ENCODE measurements at places on chromosomes 3 and 15.
A peak's percentile ranks its signal among the peaks of the same experiment; 100 is the strongest.

GRCh38 chr3:102189541-102189940 lies 245.3 kb upstream of the ZPLD1 start:
- DNase-seq: no peak

- DNase-seq: peak; percentile 13
Measured at GRCh38 chr3:108342837-108343486, 46.6 kb downstream of the HHLA2 start.

DNA sequence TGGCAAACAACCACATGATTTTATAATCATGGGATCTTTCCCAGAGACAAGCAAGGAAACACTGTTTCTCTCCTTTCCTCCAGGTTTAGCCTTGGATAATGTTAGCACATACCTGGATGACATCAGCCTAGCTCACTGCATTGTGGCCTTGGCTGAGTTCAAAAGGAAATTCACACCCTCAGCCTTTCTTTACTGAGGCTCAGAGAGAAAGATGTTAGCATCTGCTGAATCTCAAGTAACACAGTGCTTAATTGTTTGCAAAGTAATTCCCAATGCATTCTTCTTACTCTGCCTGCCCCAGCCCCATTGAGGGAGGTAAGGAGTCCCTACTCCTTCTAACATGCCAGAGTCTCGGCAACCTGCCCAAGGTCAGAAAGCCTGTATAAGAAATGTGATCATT lies 432.2 kb upstream of the LMCD1 start:
- DNase-seq: no peak

DNA sequence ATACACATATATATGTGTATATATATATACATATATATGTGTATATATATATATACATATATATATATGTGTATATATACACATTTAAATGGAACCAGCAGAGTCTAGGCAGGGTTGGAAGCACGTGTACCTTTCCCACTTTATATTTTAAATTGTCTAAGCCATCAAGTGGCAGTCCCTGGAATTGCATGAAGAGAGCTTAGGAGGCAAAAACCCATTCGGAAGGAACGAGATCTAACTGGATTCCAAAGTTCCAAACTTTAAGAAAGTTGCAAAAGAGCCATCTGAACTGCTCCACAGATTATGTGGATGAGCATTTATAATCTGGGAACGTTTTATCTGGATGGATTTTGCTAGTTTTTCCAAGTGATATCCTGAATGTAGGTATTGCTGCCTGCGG lies 186.5 kb downstream of the FOXP1 start:
- peak; percentile 44 for DNase-seq

DNA sequence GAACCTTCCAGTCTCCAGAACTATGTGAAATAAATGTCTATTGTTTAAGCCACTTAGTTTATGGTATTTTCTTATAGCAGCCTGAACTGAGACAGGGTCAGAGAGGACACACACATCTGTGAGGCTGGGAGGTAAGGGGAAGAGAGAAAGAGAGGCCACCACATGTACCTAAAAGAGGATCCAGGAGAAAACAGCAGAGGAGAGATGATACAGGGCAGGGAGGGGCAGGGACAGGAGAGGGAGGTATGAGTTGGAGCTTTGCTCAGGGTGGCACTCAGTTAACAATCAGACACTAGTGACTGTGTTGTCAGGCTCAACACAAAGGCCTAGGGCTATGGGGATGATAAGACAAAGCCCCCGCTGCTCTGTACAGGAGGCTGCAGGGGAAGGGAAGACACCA lies 17.6 kb downstream of the KIF9 start:
- DNase-seq: no peak

GRCh38 chr3:194137008-194137505 lies 1.1 kb downstream of the HES1 start:
- DNase-seq: peak; percentile 42

DNA sequence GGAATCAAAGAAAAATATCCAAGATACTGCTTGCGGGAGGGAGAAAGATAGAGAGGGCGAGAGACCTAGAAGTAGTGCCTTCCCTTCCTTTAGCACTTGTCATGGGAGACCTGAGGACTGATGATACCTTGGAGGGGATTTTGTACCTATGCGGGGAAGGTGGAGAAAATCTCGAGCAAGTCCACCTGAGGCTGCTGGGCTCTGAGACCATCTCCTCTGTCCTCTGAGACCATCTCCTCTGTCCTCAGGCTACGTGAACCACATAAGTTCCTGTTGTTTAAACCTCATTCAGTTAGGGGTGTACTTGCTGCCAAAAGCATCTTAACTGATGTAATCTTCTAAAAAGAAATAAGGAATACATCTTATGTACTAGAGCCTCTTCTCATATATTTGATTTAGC lies 164.9 kb downstream of the NR2F2 start:
- no peak for DNase-seq

- peak; percentile 31 for DNase-seq
Measured at GRCh38 chr15:86021281-86022264, 58.1 kb upstream of the AGBL1 start.

DNA sequence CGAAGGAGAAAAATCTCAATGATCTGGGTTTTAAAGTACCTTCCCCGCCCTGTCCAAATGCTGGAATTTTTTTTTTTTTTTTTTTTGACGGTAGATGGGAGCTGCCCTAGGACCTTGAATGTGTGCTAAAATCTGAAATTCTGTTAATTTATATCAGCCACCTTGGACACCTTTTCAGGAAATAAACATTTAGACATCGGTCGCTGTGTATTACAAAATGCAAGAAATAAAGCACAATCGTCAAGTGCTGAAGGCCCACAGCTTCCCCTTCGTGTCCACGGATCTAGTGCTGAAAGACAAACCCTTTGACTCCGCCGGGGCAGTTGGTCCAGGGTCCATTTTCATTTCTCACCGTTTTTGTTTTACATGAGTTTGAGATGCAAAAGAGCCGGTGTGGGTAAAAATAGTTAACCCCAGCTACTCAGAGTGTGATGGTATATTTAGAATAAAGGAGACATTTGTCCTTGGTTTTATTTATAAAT lies 90.2 kb upstream of the CHD2 start:
- DNase-seq: no peak

DNA sequence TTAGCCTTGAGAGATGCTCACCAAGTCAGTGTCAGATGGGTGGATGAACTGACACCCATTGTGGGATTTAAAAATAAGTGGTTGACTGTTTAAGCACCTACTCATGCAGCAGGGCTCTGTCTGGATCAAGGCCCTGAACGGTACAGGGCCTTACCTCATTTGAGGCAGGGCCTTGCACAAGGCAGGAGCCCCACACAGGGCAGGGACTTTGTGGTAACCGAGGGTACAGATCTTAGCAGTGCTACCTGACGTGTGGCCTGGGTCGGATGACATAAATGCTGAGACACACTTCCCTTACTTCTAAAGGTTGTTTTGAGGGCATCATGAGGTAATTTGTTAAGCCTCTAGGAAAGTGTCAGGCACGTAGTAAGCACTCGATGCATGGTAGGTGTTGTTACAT lies 59.5 kb upstream of the PLXNA1 start:
- DNase-seq: no peak

DNA sequence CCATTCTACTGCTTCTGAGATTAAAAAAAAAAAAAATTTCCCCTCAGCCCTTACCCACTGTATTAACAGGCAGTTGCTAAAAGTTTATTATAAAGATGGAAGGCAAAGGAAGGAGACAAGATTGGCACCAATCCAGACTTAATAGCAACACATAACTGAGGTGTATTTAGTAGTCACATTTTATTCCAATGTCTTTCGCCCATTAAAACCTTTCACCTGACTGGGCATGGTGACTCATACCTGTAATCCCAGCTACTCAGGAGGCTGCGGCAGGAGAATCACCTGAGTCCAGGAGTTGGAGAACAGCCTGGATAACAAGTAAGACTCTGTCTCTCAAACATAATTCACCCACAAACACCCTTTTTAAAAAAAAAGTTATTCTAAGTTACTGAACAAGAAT lies 4.4 kb downstream of the ACAP2 start:
- DNase-seq: no peak

GRCh38 chr15:45906230-45906629 lies 271.4 kb downstream of the SQOR start:
- DNase-seq: no peak

GRCh38 chr15:68344600-68344999 lies 67.1 kb downstream of the FEM1B start:
- DNase-seq: no peak

DNA sequence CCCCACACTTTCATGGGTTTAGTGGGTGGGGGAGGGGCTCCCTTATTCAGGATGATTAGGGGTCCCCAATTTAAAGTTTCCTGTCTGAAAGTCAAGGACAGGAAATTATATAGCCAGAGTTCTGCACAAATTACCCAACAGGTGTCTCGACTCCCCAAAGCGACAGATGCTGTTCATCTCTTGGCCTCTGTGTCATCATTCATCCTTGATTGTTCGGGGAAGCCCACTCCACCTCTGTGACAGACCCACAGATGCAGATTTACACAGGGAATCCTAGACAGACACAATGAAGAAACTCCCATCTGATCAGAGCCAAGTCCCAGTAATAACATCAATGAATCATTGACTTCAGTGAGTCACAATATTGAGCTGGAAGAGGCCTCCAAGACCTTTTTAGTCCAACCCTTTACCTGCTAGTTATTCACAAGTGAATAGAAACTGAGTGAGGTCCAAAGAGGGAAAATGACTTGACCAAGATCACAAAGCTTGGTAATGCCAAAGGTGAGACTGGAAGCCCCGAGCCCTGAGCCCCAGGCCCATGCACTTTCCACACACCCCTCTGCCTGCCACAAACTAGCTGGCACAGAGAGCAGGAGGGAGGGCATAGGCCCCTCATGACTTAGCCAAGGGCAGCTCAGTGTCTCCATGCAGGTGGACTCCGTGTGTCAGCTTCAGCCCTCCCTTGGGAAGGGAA lies 7.9 kb upstream of the SRP14 start:
- peak; percentile 66 for DNase-seq

- no peak for DNase-seq
Measured at GRCh38 chr3:100022506-100022905, 91.8 kb downstream of the FILIP1L start.

DNA sequence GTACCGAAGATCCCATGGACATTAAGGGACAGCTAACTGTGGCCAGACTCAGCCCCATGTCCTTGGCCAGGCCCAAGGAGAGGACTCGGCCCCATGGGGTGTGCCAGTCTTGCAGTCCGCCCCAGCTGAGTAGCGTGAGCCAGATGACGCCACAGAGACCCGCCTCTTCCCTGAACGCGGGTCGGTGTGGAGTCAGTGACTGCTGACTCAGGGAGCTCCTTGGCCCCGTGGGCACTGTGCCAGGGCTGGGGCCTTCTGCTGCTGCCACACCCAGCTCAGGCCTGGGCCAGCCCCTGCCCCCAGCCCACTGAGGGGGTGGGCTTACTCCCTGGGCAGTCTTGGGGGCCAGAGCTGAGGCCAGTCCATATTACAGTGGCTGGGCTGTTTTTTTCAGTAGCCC lies 52.8 kb downstream of the PLXNA1 start:
- peak; percentile 88 for DNase-seq

- no peak for DNase-seq
Measured at GRCh38 chr3:66479532-66479947, 21.3 kb downstream of the LRIG1 start.

GRCh38 chr3:57815036-57815435 lies 58.9 kb downstream of the SLMAP start:
- DNase-seq: no peak

DNA sequence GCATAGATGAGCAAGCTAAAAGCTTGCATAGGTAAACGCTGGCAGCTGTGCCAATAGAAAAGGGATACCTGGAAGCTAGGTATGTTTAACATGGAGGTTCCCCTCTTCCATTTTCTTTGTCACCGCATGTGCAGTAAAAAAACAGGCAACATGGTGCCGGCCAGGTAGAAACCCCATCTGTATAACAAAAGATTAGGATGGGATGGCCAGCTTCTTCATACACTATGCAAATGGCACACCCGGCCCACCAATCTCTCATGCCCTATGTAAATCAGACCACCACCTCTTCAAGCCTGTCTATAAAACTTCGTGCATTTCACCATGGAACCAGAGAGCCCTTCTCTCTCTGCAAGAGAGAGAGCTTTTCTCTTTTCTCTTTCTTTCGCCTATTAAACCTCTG lies 224.3 kb upstream of the P2RY1 start:
- no peak for DNase-seq

DNA sequence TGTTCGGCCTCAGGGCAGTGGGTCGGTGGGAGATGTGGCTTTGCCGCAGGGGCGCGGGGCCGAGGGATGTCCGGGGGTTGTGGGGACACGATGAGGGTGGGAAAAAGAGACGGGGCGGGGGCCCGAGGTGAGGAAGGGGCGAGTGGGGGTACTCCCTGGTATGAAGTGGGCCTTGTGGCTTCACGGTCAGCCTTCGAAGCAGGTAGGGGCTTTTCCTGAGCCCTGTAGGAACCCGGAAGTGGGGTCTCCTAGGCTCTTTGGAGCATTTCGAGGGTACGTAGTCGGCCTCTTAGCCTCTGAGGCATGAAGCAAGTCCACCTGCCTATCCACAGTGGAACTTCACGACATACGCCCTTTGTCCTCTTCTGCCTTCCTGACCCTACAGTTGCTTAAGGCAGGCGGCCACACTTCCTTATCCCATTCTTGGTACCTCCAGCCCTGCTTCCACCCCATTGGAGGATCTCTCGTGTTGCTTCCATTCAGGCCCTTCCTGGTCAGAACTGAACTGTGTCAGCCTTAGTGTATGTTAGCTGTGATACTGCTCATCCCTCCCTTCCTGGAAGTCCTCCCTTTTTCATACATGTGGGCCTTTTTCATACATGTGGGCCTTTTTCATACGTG lies 389 bp downstream of the ARPC4 start:
- DNase-seq: peak; percentile 48

DNA sequence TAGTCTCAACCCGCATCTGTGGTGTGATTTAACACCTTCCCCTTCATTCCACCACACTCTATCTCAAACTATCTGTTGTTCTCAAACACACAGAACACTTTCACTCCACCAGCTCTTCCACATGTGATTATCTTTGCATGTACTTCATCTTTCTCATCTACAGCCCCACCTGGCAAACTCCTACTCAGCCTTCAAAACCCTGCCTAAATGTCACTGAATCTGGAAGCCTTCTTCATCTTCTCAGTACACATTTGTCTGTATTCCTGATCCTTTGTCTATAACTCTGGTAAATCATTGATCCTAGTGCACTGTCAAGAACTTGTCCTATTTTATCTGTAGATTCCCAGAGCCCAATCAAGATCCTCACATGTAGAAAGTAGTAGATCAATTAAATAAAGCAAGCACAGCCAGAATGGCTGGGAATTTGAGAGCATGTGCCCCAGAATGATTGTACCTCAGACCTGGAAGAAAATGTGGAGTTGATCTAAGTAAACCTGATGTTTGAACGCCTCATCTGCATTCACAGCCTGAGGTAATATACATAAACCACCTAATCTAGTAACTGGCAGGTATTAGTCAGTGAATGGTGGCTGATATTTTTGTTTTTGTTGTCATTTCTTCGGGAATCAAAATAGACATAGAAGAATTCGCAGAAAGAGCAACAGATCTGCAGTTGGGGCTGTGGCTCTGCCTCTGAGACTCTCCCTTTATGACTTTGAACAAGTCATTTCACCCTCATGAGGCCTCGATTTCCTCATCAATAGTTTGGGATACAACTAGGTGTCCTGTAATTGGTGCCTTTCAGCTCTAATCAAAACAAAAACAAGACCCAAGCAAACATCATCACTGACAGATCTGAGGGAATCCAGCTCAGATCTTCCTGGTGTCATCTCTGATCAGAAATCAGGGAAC lies 28.0 kb upstream of the MAGEF1 start:
- no peak for DNase-seq

All from AG08395 (cell line).